NCI-H1417 treated with DMSO at 0.1 percent for 48 hours (cell line): ENCODE measurements at places on chromosomes 11 and 22.

DNA sequence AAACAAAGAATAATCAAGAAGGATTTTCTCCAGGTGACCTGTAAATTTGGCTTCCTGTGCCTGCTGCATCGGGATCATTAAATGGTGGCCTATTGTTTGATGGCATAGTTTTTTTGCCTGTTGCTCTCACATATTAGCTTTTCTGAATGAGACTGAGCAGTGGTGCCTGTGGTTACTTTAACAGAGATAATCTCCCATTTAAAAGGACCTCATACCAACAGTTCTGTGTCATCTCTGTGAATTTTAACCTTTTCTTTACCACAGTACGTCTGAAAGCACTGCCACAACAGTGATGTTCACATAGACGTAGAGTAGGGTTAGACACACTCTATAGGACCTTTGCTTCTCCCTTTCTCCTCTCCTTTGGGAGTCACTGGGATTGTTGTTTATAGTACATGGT is 22.9 kb upstream of the RCE1 start:
- DNase-seq: no peak

DNA sequence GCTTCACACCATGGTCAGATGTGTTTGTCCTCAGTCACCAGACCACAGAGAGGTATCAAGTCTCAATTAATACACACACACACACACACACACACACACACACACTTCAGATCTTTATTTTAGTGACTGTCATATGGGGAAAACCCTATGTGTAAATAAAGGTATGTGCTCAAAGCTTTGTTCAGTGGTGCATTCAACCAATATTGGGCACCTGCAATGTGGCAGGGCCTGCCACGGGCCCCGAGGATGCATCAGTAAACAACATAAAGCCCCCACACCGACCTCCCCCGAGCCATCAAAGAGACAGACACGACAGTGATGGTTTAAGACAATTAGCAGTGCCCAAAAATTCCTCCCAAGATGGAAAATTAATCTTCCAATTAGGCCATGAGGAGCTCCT is 51.6 kb downstream of the SHANK2 start:
- no peak for DNase-seq

DNA sequence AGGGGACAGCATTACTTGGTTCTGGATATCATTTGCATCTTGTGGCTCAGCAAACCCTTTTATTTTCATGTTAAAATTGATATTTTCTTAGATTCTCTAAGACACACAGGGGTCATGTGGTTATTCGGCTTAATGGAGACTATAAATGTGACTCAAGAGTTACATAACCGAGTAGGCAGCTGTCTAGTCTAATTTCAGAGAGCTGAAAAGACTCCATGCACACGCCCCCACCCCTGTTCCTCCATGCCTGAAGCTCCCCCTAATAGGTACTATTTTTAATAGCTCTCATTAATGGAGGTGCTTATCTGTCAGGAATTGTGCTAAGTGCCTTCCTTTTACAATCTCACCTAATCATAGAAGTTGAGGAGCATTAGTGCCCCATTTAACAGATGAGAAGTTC is 189.2 kb upstream of the ARHGAP20 start:
- no peak for DNase-seq

DNA sequence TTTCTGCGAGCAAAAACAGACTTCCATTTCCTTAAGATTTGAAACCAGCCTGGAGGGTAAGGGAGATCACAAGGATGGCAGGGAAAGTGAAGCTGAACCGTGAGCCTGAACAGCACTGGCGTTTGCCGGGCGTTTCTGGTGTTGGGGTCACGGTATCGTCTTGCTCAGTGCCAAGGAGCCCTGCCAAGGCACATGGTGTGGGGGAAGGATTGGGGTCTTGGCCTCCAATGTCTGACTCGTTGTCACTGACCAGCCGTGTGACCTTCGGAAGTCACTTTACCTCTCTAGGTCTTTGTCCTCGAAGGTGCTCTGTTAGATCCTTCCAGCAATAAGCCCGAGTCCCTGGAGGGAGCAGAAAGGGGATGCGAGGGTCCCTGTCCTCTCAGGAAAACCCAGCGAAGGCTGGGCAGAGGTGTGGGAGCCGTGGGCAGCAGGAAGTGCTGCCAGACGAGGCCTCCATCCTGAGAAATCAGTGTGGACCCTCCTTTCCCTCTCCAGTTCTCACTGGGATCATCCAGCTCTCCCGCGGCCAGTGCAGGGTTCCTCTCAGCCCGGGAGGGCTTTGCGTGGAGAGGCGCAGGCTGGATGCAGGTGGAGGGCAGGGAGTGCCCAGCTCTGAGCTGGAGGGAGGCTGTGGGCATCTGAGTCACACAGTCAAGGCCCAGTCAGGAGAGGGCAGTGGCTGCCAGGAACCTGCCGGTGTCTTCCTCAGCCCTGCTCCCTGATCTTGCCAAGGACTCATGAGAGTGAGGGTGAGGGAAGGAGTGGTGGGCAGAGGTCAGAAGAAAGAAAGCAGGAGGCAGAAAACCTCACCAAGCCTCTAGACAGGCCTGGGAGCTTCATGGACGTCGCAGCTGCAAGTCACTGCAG is 18.9 kb downstream of the TOM1 start:
- no peak for DNase-seq

DNA sequence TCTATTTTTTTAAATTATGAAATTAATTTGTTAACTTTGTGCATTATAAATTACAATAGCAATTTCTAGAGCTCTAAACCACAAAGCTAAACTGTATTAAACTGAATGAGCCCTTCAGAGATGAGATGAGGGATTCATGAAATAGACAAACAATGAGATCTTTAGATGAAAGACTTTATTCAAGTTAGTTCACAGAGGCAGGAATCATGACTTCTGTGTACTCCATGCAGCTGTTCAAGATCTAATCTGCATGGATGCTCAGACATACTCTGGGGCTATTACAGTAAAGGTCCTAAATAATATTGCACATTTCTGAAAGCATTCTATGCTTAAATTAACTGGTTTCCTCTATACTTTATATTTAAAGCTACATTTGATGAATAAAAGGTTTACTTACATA is 122.7 kb downstream of the FCHSD2 start:
- DNase-seq: no peak

DNA sequence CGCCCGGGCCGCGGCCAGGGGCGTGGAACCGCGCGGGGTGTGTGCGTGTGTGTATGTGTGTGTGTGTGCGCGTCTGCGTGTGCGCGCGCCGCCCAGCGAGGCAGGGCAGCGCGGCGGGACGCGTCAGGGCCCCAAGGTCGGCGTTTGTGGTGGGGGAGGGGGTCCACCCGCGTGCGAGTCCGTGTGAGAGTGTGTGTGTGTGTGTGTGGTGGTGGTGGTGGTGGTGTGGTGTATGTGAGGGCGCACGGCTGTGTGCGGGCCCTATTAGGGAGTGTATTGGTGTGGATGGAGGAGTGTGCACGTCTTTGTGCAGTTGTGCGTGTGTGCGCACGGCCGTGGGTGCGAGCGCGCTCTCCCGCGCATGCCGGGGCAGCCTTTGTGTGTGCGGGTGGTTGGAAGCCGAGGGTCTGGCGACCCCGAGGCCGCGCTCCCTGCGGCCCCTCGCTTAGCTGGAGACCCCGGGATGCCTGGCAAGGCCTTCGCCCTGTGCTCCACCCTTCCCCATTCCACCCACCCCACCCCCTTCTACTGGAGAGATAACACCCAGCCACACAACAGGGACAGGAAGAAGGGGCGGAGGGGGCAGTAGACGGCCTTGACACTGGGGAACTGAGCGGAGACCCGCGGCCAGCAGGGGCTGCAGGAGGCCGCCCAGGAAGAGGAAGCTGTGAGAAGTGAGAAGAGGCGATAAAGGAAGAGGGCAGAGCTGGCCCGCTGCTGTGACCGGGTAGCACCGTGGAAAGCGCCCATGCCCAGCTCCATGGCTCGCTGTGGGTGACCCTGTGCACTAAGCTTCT is 528 bp upstream of the ARRB1 start:
- no peak for DNase-seq

DNA sequence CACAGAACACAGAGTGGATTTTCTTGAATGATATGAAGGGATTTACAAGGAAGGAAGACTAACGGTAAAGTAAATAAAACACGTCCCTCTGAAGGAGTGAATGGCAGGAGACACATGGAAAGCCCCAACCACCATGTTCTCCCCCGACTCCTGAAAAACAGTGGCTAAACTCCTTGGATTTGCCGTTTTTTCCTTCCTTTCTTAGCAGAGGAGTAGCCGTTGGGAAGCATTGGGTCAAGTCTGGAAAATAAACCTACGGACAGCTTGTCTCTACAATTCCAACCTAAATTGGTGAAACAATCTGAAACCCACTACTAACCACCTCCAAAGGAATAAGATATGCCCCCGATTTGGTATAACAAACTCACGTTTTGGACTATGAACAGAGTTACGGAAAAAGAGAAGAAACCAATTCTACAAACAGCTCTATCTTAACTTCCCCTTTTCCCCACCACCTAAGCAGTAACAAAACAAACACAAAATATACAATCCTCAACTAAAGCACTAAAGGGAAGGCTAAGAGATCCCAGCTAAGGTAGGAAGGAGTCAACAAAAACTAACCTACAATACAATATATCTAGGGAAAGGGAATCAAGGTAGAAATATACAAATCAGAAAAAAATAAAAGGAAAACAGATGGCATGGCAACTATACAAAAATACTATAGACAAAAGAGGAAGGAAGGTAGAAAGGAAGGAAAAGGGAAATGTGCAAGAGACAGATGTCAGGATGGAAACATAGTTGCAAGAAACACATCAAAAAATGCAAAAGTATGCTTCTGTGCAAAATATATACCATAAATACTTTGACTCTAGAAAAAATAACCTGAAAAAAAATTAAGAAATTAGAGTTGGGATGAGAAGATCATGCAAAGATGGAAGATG is 43.8 kb upstream of the LYVE1 start:
- DNase-seq: no peak

GRCh38 chr11:61309739-61310138 is 14.6 kb upstream of the VWCE start:
- DNase-seq: no peak

DNA sequence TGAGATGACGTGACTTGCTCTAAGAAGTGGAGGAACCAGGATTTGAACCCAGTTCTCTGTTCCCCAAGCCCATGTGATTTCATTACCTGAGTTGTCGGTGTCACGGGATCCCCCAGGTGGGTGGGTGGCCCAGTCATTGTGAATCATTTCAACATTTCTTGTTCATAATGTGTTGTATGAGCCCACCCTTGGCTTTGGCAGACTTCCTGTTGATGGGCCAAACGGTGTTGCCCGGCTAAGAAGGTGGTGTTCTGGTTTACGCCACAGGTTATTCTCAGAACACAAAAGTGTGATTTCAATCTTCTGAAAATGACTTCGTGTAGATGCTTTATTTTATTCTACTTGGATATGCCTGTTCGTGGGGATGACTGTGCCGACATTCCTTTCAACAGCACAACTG is 21.6 kb upstream of the ST14 start:
- no peak for DNase-seq
